ENCODE measurements at places on chromosomes 6 and 20. TPM values are rescaled to one million over a fixed set of nuclear protein-coding genes. Genes with fewer than 3 reads are reported as not detected.

Gene PXDC1
- total RNA-seq: 93.4 TPM

Gene FOXC1
- total RNA-seq: 0.39 TPM

Gene PNPLA1
- not detected for total RNA-seq

Gene BNIP5
- total RNA-seq: not detected

GRCh38 chr20:51342510-51343236 is 199.8 kb downstream of the NFATC2 start:
- H3K36me3 ChIP-seq: no peaks in the 10 kb centered on the region
- DNase-seq: no peak
- H3K4me3 ChIP-seq: no peak overlapping the region
- no peak overlapping the region for H3K27ac ChIP-seq

GRCh38 chr20:15654208-15654649 is 919.0 kb downstream of the KIF16B start:
- H3K27ac ChIP-seq: no peak overlapping the region
- H3K4me3 ChIP-seq: no peak overlapping the region
- no peaks in the 10 kb centered on the region for H3K36me3 ChIP-seq
- H3K4me1 ChIP-seq: no peaks in the 10 kb centered on the region
- H3K27me3 ChIP-seq: no peaks in the 10 kb centered on the region

GRCh38 chr20:46267108-46268105 is 40.9 kb downstream of the CDH22 start:
- no peak overlapping the region for H3K4me3 ChIP-seq
- H3K27ac ChIP-seq: no peak overlapping the region
- no peaks in the 10 kb centered on the region for H3K27me3 ChIP-seq
- H3K4me1 ChIP-seq: no peaks in the 10 kb centered on the region
- DNase-seq: no peak
- no peaks in the 10 kb centered on the region for H3K36me3 ChIP-seq

DNA sequence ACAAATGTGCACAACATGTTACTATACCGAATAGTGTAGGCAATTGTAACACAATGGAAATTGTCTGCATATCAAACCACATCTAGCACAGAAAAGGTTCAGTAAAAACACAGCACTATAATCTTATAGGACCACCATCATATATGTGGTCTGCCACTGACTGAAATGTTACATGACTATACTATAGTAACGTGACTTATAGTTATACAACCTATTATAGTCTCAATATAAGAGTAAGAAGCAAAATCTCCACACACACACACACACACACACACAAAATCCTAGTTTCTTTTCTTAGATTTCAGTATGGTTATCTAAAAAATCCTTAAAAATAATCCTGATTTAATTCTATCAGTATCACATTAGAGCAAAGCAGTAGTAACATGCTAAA is 164.6 kb downstream of the RALGAPA2 start:
- no peaks in the 10 kb centered on the region for H3K27me3 ChIP-seq
- no peaks in the 10 kb centered on the region for H3K4me1 ChIP-seq
- peaks cover 17% of the 10 kb centered on the region for H3K36me3 ChIP-seq
- H3K27ac ChIP-seq: peak overlapping the region; percentile 41
- no peak overlapping the region for H3K4me3 ChIP-seq
- no peak for DNase-seq

- no peak overlapping the region for H3K4me3 ChIP-seq
- no peaks in the 10 kb centered on the region for H3K27me3 ChIP-seq
- H3K27ac ChIP-seq: peak overlapping the region; percentile 13
- no peaks in the 10 kb centered on the region for H3K4me1 ChIP-seq
- peak; percentile 43 for DNase-seq
These were observed 292.6 kb upstream of the MARCKS start for GRCh38 chr6:113564371-113565171.

- no peaks in the 10 kb centered on the region for H3K4me1 ChIP-seq
- no peak overlapping the region for H3K4me3 ChIP-seq
- H3K36me3 ChIP-seq: no peaks in the 10 kb centered on the region
- H3K27ac ChIP-seq: no peak overlapping the region
These were observed 87.0 kb upstream of the LRFN2 start for GRCh38 chr6:40674170-40674569.

DNA sequence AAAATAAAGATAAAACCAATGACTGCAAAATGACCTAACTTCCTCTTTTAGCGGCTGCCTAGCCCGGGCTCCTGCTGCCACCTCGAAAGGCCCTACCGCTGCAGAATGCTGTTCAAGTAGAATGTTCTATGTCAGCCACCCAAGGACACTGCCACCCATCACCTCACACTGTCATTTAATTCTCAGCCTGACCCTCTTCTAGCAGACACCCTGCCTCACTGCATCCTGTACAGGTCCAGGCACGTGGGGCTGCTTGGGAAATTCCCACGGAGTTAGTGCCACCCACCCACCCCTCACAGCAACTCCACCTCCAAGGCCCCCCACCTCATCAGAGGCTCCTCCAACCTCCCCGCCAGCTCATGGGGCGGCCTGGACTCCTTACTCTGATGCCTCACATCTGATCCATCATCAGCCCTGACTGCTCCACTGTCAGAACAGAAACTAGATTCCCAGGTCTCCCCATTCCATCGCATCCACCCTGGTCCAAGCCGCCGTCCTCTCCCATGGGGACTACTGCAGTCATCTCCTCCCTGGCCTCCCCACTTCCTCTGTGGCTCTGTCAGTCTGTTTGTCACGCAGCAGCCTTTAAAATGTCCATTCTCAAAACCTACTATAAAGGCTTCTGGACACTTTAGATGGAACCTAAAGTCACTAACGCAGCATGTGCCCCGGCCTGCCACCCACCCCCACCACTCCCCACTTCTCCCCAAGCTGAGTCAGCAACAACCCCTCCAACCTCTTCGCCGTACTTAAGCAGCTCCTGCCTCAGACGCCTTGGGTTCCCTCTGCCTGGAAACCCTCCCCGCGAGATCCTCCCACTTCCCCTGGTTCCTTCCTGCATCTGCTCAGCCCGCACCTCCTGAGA is 17.0 kb downstream of the NFATC2 start:
- no peak overlapping the region for H3K27ac ChIP-seq
- H3K36me3 ChIP-seq: no peaks in the 10 kb centered on the region
- no peaks in the 10 kb centered on the region for H3K4me1 ChIP-seq
- no peaks in the 10 kb centered on the region for H3K27me3 ChIP-seq

DNA sequence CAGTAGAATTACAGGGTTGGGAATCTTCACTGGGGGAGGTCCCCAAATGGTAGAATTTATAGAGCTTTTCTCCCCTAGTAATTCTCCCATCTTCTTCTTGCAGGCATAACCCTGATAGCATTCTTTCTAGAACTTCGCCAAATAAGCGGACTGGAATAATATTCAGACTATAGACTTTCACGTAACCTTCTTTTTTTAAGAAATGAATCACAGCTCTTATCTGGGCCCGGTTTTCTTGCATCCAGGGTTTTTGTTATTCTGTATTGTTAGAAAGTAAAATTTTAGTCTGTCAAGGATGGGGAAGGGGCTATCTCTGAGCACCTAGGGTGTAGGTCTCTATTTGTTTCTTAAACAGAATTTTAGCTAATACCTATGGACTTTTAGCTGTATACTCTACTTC is 476.8 kb upstream of the CITED2 start:
- H3K27me3 ChIP-seq: no peaks in the 10 kb centered on the region
- no peak overlapping the region for H3K4me3 ChIP-seq
- H3K27ac ChIP-seq: no peak overlapping the region
- no peak for DNase-seq
- H3K36me3 ChIP-seq: no peaks in the 10 kb centered on the region

- H3K27me3 ChIP-seq: no peaks in the 10 kb centered on the region
- no peaks in the 10 kb centered on the region for H3K36me3 ChIP-seq
- no peaks in the 10 kb centered on the region for H3K4me1 ChIP-seq
- H3K4me3 ChIP-seq: no peak overlapping the region
- H3K27ac ChIP-seq: no peak overlapping the region
- DNase-seq: no peak
These were observed 55.2 kb upstream of the TBC1D7 start for GRCh38 chr6:13383328-13384163.

All from right lobe of liver (tissue), 6 donors.